ENCODE measurements at places on chromosomes 2 and 18.

- no peak for DNase-seq
Measured at GRCh38 chr2:118403658-118404451, 315.6 kb downstream of the INSIG2 start.

DNA sequence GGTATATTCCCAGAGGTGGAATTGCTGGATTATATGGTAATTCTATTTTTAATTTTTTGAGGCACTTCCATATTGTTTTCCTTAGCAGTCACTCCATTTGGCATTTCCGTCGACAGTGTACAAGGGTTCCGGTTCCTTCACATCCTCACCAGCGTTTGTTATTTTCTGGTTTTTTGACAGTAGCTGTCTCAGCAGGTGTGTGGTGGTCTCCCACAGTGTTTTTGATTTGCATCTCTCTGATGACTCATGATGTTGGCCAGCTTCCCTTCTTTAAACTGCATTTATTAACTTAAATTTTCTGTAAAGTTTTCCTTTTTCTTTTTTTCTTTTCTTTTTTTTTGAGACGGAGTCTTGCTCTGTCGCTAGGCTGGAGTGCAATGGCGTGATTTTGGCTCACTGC, 19.7 kb downstream of the SH3BP4 start:
- no peak for DNase-seq

DNA sequence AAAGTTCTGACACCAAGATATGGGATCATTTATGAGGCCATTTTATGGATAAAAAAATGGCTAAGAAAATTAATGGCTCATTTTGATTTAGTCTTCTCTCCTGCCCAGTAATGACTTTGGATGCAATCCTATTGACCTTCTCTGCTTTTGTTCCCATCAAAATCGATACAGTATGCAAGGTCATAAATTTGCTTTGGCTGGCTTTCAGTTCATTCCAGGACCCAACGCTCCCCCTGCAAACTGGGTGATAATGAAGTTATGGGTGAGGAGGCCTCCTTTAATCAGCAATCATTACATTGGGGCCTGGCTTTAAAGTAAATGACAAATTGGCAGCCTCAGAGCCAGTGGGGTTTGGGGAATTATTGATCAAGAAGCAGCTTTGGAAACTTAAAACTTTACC, 351.8 kb upstream of the GYPC start:
- no peak for DNase-seq

DNA sequence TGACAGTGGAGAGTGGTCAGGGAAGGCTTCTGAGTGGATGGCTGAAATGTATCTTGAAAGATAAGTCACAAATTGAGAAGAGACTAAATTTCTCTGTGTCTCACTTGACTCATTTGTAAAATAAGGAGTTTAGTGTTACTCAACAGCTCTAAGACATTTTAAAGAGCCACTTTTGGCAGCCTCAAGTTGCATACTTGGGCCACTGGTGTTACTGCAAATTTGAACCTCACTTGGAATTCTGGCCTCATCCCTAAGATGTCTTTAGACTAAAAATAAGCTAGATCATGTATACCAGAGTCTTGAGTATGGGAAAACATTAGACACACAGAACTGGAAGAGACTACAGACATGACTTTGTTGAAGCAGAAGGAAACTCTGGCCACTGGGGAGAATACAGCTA, 4.5 kb upstream of the MTLN start:
- no peak for DNase-seq

DNA sequence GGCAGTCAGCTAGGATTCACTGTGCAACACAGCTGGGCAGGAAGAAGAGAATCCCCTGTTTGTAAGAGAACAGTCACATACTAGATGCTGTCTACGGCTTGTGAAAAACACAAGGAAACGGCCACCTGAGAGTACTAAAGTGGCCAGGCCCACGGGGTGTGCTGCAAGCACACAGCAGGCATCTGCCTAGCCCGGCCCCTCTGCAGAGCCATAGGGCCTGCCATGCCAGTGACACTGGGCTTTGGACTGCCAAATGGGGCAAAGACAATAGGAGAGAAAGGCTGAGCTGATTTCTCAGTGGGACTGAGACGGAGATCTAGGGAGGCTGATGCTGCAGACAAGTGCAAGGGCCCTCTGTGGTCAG, 10.3 kb downstream of the TUBB6 start:
- DNase-seq: no peak

DNA sequence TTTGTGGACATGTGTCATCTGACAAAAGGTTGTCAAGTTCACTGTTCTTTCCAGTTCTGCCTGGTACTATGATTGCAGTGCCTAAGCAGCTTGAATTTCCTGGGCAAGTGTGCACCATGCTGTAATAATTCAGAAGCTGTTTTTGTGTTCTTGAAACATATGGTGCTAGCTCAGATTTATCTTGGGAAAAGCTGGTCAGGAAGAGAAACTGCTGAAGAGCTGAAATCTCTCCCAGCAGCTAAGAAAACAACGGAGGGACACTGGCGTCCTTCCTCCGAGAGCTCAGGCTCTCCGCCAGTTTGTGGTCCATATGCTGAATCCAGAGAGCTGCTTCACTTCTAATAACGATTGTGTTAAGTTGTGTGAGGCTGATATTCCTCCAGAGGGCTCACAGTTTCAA, 642.0 kb downstream of the DPP10 start:
- no peak for DNase-seq

DNA sequence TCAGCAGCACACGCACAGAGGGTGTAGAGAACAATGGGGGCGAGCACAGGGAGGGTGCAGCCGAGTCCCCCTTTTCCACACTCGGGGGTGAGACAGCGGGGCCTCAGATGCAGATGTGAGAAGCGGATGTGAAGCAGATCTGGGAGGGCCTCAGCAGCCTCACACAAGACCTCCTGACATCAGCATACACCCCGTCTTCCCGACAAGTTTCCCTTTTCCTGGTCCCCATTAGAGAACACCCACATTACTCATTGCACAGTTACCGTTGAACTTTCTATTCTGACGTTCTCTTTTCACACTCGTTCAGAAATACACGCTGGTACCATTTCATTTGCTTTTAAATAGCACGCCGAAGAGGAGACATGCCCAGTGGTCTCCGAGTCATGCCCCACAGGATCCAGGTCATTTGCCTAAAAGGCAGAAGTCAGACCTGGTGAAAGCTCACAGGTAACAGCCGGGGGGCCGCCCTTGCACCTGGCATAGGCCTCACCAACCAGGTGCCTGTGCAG, 129.5 kb upstream of the ID2 start:
- no peak for DNase-seq

DNA sequence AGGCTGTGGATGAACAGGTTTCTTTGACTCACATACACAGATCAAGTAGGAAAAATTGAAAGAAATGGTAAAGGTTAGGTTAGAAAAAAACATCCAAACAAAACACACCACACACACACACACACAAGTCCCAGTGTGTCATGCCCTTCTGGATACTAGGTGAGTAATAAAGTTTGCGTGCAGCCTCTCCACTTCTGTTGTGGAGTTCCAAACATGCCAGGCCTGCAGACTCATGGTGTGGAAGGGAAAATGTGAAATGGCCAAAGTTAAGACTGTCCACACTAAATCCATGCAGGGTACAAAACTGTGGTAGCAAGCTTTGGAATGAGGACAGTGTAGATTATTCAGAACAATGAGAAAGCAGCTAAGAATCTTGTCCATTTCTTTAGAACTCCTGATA, 114.6 kb downstream of the IKZF2 start:
- no peak for DNase-seq

- peak; percentile 14 for DNase-seq
Measured at GRCh38 chr2:46298522-46299353, 1.5 kb downstream of the EPAS1 start.

- no peak for DNase-seq
Measured at GRCh38 chr18:63848159-63848558, 39.3 kb upstream of the SERPINB2 start.

DNA sequence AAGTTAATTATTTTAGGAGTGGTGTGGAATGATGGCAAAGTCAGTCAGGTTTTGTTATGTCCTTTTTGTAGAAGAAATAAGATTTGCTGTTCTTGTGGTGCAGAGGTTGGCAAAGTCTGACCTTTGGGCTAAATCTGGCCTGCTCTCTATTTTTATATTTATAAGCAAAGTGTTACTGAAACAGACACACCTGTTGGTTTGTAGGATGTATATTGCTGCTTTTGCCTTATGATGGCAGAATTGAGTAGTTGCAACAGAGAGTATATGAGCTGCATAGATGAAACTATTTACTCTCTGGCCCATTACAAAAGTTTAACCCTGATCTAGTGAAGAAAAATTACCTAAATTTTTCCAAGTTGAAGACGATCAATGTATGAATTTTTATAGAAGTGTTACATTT, 34.1 kb upstream of the KCNJ13 start:
- DNase-seq: no peak

DNA sequence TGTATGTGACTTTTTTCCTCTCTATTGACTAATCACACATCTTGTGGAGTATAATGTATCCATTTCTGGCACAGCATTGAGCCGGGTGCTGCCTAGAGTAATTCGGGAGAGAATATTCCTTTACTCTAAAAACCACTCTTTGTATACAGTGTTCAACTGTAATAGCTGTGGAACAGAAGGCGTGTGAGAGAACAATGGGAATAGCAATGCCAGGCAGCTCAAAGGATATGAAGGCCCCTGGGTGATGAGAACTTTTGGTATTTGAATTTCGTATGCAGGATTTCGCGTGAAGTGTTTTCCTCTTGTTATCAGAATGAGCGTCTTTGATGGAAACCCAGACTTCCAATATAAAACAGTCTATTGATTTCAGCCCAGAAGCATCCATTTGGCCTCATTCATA, 84.6 kb upstream of the MAP3K20 start:
- no peak for DNase-seq

DNA sequence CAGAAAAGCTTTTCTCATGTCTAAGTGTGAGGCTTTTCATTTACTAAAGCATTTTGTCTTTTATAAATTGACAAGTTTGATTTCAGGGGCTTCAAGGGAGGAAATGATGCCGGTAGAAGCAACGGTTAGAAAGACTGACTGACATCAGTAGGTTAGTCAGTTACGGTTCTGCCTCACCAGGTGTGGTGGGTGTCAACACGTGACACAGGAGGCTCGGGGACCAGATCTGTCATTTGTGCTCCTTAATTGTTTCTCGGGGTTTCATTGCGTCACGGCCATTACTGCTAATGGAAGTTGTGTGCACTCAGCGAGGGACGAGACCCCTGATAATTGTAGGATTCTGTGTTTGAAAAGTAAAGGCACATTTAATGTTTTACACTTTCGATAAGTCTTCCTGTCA, 18.9 kb upstream of the PTPRM start:
- no peak for DNase-seq

- no peak for DNase-seq
Measured at GRCh38 chr2:147026664-147027295, 818.0 kb upstream of the ACVR2A start.

DNA sequence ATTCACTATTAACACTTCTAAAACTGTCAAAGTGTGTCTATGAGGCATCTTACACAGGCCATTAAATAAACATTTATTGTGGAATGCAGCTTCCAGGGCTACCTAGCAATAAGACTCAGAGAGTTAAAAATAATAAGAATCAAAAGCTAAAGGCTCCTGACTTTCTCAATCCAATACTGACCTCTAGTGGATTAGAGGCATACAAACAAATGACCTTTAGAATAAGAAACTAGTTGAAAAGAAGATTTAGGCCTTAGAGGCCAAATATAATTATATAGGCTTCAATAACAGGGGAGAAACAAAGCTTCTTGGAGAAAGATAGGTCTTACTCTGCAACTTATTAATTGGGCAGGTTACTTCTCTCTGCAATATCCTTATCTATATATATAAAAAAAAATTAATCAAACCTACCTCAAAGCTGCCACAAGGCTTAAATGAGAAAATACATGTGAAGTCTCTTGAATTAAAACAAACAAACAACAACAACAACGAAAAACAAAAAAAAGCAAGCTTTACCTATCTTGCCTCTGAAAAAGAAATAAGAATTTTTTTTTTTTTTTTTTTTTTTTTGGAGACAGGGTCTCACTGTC, 246.1 kb downstream of the EXOC6B start:
- no peak for DNase-seq

GRCh38 chr2:233442028-233442310, 87.7 kb downstream of the DGKD start:
- no peak for DNase-seq

DNA sequence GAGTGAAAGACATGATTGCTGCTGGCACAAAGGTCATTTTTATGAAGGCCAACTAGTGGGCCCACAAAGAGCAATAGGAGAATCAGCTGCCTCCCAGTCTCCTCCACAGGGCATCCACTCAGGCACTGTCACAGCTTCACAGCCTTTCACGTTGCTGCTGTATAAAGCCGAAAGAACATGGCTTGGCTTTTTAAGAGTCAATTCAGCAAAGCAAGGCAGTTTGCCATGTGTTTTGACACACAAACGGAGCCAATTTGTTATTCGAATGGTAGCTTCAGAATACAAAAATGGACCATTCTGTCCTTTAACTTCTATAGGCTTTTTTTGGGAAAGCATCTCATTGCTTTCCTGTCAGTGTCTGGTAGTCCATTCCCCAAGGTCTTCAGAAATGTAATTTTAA, 283.4 kb upstream of the PARD3B start:
- DNase-seq: no peak

GRCh38 chr2:106521016-106521415, 33.9 kb downstream of the CD8B2 start:
- no peak for DNase-seq

DNA sequence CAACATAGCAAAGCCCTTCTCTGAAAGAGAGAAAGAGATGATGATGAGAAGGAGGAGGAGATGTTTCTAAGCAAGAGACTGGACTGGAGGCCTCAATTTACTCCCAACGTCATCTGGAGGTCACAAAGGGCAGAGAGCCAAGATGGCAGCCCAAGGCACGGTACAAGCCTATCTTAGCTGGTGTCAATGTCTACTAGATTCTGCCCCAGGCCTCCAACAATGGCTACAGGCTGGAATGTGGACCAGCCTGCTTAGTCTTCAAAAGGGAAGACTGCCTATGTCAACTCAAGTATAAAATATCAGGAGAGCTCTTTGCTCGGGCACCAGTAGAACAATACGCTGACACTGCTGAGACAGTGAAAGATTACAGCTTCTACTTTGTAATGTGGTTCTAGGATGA, 6.7 kb upstream of the SLC4A5 start:
- DNase-seq: no peak

DNA sequence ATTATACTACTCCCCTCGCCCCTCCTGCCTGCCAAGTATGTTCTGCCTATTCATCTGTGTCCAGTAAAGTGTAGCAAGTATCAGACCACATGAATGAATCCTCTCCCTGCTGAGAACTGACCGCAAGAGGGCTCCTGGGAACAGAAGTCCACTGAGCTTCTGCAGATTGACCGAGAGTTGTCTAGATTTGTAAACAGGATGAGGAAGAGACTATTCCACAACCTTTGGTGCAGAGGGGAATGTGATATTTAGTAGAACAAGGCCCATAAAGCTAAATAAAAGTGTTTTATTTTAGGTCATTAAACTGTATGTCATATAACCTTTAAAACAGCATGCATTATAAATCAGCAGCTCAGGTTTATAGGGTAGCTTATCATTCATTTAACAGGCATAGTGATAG, 377.0 kb downstream of the DCC start:
- DNase-seq: no peak

DNA sequence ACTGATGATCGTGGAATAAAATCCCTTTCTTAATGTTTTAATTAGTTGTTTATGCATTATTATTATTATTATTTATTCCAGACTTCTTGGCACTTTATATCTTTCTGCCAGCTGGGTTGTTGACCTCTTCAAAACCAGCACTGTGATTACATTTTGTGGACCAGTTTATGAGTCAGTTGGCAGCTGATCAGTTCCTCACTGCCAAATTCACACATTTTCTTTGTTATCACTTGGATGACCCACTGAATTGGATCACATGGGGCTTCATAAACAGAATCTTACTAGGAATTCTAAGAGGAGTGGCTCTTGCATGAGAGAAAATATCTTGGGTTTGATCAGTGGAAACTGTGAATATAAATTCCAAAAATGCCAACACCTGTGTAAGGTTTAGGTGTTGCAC, 321.8 kb upstream of the SPRED2 start:
- no peak for DNase-seq

GRCh38 chr2:61512768-61513398, 25.3 kb downstream of the XPO1 start:
- no peak for DNase-seq

Measured in GOT3 (cell line).